ENCODE measurements at places on chromosomes 2 and 18.

DNA sequence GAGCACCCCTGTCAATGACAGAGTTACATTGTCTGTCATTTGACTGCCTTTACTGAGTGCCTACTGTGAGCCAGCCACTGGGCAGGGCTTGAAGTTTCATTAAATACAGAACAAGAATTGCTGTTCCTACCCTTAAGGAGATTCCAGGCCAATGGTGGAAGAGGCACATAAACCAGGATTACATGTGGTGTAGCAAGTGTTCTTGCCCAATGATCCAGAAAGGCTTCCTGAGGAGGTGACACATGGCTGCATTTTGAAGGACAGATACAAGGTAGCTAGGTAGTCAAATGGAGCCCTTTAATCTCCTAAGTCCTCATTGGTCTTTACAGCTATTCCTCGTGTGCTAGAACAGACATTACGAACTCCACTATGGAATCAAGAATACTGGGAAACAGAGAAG lies 312.7 kb downstream of the ETAA1 start:
- DNase-seq = no peak

DNA sequence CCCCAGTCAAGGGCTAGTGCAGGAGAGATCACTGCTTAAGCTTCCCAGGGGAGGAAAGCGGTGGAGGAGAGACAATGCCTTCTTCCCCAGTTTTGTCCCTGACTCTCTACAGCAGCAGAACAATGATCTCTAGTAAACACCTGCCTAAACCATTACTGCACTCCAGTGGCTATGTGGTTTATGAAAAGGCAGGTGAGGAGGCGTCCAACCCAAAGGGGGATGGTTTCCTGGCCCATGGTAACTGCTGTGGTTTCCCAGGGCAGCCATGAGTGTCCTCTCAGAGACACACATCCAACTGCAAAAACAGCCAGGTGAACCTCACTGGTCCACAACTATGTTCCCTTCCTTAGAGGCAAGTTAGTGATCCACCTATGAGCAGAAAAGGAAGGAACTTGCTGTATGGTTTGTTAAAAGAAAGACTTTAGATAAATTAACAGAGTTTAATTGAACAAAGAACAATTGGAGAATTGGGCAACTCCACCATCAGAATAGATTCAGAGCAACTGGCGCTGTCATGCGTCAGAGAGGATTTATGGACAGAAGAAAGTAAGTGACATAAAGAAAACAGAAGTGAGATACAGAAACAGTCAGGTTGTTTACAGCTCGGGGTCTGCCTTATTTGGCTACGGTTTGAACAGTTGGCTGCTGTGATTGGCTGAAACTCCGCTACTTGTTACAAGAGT lies 4.8 kb upstream of the TTC39C start:
- peak; percentile 53 for DNase-seq

GRCh38 chr18:25457601-25458000 lies 105.6 kb upstream of the ZNF521 start:
- no peak for DNase-seq

DNA sequence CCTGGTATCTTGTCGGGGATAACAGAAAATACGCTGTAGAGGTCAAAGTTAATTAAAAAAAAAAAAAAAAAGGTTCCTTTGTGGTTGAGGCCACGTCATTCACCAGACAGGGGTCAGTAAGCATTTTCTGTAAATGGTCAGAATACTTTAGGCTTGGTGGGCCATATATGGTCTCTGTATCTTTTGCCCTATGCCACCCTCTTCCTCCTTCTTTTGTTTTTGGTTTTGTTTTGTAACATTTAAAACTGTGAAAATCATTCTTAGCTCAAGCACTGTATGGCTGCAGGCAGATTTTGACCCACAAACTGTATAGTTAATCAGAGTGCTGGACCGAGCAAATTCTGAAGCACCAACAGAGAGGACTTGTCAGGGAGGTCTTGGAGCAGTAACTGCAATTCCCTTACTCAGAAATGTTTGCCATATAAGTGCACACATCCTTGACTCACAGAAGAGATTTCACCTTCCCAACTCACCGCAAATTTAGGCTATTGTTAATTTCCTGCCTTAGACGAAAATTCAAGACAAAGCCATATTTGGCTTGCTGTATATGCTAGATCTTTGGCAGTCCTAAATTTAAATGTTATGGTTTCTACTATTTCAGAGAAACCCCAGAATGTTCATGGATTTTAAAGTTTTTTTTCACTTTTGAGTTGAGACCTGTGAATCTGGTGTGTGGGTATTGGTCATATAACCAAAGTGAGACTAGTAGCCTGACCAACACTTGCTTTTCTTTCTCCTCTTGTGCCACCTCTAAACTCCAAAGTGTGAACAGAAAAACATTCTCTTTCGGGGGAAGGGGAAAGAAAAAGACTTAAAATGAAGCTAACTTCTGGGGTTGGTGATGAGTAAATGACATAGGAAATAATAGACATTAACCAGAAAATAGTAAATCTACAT lies 65.4 kb downstream of the DOCK10 start:
- no peak for DNase-seq

GRCh38 chr2:48364100-48364499 lies 165.9 kb upstream of the STON1 start:
- no peak for DNase-seq
